HEK293T (cell line): ENCODE measurements at places on chromosomes 5 and 9.

- DNase-seq = no peak
Observed at GRCh38 chr5:131379723-131380122, 115.9 kb downstream of the CDC42SE2 start.

DNA sequence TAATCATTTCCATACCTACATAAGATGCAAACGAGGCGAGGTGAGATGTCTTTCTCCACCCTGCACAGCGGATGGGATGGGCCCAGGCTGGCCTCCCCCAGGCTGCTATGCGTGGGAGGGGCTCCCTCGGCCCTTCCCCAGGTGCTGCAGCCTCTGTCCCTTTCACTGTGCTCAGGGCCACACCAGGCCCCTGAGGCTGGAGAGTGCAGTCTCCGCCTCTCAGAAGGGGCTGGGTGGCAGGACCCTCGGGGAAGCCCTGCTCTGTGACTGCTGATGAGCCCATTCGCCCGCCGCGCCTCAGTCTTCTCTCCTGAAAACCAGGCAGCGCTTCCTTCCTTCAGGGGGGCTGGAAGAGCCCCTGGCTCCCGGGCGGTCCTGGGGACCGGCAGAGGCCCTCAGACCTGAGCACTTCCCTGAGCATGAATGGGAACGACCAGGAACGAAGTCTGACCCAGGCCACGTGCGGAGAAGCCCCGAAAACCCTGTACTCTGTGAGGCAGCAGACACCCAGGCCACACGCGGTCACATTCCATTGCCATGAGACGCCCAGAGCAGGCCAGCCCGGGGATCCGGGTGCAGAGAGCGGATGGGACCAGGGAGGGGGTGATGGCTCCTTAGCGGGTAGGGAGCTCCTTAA, 21.9 kb upstream of the NOTCH1 start:
- DNase-seq = no peak

DNA sequence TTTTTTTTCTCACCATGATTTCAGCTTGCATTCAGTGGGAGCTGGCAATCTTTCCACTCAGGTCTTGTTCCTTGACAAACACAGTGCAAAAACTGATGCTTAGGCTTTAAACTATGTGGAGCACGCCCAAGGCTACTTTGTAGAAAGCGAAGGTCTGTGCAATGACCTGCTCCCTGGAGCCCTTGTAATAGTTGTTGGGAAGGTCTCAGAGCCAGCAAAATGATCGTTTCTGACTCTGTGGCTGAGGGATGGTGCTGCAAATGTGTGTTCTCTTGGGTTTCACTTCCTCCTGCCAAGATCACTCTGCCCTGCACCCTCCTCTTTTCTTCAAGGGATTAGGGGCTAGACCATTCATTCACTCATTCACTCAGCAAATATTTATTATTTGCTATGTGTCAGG, 249.7 kb upstream of the MAP3K1 start:
- DNase-seq = no peak

GRCh38 chr5:152511531-152512132, 106.6 kb upstream of the NMUR2 start:
- no peak for DNase-seq

GRCh38 chr9:110979636-110980035, 58.6 kb downstream of the LPAR1 start:
- no peak for DNase-seq

- no peak for DNase-seq
Observed at GRCh38 chr5:98570010-98570409, 203.5 kb upstream of the RGMB start.
